HS-27A (cell line): ENCODE measurements at places on chromosomes 11 and 22.

- no peak for DNase-seq
These were observed 74.4 kb upstream of the GUCY1A2 start for GRCh38 chr11:107092667-107093066.

- no peak for DNase-seq
These were observed 462.5 kb downstream of the AASDHPPT start for GRCh38 chr11:106540001-106540400.

DNA sequence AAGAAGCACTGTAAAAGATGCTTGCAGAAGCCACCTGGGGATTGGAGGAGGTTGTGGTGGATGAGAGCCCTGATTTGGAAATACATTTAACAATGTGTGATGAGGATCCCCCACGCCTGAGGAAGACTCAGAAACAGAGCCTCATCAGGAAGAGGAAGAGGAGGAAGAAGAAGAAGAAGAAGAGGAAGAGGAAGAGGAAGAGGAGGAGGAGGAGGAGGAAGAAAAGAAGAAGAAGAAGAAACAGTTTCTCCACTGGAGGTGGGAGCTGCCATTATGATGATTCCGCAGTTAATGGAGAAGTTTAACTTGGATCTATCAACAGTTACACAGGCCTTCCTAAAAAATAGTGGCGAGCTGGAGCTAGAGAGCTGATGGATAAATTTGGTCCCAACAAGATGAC, 50.1 kb downstream of the CECR2 start:
- no peak for DNase-seq

DNA sequence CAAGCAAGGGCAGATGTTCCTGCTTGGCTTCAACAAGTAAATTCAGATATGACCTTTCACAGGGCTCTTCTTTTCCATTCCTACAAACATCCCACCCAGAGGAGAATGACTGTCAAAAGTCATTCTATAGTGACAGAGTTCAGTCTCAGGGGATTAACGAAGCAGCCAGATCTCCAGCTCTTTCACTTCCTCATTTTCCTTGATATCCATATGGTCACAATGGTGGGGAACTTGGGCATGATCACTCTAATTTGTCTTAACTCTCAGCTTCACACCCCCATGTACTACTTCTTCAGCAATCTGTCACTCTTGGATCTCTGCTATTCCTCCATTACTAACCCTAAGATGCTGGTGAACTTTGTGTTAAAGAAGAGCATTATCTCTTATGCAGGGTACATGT, 15.0 kb upstream of the OR8B8 start:
- DNase-seq: no peak

DNA sequence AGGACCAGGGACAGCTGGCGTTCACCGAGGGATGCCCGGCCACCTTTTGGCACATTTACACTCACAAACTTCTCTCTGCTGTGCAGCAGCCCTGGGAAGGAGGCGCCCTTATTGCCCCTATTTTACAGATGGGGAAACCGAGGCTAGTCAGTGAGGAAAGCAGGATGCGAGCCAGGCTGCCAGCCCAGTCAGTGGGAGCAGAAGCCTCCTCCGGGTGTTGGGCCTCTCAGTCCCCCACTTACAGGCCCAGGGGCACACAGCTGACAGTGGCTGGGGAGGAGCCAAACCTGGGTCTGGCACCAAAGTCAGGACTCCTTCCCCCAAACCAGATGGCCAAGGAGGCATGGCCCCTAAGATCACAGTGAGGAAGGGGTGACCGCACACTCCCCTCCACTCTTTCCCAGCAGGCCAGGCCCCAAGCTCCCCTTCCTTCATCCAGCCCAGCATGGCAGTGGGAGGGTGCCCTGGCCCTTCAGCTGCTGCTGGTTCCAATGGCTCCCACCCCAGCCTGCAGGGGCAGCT, 121.4 kb upstream of the ANO1 start:
- DNase-seq: no peak

DNA sequence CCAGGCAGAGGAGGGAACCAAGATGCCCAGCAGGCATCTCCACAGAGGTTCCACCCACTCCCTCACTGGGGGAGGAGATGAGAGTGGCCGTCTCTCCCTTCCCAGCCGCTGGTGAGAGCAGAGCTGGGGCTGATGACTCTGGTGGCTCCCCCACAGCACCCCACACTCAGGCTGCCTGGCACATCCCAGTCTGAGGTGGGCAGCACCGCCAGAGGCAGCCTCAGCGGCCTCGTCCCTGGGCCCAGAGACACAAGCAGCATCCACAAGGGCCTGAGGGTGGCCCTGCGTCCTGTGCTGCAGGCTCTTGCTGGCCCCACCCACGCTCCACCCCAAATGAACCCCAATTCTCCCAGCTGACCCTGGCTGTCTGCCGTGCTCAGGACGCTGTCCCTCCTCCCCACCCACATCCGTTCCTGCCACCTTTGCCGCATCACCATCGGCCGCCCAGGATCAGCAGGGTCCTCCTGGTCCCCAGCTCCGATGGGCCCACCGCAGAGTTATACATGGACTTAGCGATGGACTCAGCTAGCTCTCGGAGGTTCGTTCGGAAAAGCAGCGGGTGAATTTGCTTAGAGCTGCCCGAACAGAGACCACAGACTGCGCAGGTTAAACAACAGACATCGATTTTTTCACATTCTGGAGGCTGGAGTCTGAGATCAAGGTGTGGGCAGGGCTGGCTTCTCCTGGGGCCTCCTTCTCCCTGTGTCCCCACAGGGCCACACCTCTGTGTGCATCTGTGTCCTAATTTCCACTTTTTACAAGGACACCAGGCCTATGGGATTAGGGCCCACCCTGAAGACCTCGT, 20.2 kb upstream of the CTSD start:
- no peak for DNase-seq

DNA sequence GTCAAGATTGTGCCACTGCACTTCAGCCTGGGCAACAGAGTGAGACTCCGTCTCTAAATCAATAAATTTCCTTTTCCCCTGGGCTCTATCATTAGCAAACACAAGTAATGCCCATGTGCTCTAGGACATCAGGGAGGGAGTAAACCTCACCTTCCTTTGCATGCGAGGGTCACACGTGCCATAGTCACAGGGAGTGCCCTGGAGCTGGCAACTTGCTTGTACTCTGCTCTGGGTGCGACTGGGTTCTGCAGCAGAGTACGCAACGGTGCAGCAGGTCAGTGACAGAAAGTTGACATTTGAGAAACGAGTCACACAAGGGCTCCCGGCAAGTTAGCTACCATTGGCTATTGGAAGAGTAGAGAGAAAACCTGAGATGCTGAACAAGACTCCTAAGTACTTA, 32.6 kb upstream of the CHKA start:
- DNase-seq: no peak

DNA sequence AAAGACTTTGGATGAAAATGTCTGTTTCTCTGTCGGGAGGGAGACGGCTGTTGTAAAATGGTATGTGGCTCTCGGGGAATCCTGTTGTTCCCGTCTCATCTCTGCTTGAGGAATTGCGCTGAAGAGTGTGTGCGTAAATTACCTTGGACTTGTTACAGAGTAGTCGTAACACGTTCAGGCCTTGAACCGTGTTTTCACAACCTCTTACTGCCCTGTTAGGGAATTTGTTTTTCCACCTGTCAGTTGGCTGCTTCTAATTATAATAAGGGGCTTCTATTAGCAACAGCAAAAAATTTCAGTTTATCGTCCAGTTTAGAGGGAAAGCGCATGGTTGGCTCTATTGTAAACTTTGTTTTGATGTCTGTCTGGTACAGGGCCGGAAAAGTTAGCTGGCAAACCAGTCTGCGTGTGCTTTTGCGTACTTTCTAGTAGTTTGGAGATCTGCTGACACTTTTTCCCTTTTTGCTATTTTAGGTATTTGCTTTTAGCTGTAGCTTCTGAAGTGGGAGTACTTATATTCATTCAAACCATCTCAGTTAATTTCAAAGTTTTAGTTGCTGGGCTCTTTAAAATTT, 1.5 kb downstream of the HIPK3 start:
- DNase-seq: peak; percentile 54

DNA sequence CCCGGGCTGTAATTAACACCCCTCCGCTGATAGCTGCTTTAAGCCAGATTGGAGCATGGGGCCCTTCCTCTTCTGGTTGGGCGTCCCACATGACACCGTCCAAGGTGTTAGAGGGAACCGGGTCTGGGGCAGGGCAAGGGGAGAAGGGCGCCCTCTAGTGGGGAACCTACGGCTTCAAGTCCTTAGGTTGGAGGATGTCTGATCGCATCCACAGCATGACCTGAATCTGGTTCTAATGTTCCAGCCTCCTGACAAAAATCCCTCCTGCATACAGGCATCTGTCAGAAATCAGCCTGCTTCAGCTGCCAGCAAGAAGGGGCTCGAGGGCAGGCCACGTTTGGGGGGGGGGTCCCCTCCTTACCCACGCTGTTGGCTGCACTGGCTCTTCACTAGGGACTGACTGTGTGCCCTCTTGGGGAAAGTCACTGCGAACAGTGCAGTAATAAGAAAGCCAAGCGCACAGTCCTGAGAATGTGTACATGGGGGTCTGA, 94.2 kb upstream of the TBCEL start:
- DNase-seq: no peak

GRCh38 chr11:118883368-118884071, at the start of gene CXCR5:
Gene CXCR5, plus strand, starts transcription at chr11:118883892. Its CDS starts 50 bp downstream, at chr11:118883942.
- no peak for DNase-seq

DNA sequence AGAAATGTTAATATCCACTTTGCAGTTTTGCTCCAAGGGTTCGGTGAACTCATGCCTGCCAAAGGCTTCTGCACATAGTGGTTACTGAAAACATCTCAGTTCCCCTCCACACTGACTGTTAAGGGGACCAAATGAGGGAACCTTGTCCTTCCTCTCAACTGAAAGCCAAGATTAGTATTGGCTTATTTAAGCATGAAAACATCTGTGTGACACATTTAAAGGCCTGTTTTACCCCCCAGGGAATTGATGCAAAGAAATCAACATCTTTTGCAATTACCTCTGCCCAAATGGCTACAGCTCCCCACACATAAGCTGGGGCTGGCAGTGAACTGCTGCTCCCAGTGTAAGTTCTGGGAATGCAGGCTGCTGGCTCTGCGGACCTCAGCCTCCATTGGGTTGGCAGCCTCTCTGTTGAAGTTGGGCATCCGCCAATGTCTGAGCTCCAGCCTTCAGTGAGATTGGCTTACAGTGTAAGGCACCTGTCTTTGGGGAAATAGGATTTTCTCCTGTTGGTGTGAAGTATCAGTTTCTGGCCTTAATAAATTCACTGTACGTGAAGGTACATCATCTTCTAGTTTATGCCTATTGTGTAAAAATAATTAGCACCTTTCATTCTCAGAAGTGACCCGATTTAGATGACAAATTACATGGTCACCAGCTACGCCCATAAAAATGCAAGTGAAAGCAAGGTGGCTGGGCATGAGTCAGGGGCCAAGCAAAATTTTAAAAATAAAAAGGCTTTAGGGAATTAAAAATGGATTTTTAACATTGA, 213.4 kb upstream of the SYN3 start:
- DNase-seq: no peak

GRCh38 chr22:20550851-20551744, 43.7 kb downstream of the MED15 start:
- DNase-seq: no peak

DNA sequence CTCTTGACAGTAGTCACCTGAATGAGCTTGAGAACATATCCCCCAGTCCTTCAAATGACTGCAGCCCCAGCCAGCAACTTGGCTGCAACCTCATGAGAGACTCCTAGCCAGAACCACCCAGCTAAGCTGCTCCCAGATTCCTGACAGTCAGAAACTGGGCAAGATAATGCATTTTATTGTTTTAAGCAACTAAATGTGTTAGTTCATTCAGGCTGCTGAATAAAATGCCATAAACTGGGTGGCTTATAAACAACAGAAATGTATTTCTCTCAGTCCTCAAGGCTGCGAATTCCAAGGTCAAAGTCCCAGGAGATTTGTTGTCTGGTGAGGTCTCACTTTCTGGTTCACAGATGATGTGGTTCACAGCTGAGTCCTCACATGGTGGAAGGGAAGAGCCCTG, 5.8 kb upstream of the PAMR1 start:
- no peak for DNase-seq

DNA sequence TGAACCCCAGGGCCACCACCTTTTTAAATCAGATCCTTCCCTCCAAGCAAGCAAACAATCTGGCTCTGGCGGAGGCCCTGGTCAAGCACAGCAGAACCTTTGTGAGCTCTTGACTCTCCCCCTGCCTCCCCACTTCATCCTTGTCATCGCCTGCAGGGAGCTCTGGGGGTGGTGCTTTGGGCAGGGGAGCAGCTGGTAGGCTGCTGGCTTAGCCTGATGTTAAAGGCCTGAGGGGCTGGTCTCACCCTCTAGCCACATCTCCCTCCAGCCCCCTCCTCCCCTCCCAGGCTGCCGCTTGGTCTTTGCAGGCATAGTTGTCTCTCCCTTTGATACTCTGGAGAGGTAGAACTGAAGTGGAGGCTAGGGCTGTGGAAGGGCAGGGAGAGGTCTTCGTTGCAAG, 50.9 kb downstream of the THAP12 start:
- DNase-seq: no peak

- no peak for DNase-seq
These were observed 43.8 kb downstream of the INSC start for GRCh38 chr11:15158351-15159015.

DNA sequence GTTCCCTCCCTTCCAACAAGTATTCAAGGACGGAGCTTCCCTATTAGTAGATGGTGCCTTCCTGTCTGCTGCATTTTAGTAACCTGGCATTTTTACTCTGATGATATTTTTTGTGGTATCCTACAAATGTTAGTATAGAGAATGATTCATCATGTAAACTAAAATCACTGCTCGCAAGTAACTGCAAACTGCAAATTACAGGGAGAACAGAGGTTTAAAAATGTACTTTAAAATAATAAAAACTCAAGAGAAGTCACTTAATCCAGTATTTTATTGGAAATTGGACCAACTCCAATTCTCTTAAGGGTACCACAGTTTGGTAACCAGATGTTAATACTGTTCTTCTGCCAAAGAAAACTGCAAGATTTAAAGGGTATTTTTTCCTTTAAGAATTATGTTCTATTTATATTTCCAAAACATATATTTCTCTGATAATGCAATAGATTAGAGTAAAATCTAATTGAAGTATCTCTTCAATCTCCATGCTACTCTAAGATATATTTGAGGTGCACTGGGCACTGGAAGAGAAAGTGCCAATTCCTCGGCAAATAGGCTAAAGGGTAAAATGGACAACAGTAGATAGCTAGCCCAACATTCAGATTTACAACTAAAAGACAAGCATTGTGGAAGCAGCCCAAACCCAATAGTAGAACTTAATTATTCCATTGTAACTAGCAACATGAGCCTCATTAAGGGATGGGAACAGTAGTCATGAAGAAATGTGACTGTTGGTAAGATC, 298.0 kb downstream of the TTC28 start:
- DNase-seq: no peak
